GM18507 (cell line): ENCODE measurements at places on chromosomes 2 and 18.
A peak's percentile ranks its signal among the peaks of the same experiment; 100 is the strongest.

DNA sequence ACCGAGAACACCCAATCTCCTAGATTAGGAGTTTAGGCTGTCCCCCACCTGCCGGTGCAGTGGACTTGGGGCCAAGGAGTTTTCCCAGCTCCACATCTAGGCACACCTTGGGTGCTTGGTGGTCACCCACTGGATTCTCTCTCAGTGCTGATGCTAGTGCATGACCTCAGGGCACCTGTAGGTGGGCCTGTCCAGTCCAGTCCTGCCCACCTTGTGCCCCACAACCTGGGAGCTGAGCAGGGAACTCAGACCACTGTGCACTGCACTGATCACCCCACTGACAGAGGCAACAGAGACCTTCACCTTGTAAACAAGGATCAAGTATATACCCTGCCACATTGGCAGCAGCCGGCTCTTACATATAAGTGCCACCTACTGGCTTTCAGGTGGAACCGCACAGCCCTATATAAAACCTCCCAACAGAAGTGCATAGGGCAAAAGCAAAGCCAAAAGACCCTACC, 12.7 kb upstream of the CDH19 start:
- DNase-seq, result no peak

DNA sequence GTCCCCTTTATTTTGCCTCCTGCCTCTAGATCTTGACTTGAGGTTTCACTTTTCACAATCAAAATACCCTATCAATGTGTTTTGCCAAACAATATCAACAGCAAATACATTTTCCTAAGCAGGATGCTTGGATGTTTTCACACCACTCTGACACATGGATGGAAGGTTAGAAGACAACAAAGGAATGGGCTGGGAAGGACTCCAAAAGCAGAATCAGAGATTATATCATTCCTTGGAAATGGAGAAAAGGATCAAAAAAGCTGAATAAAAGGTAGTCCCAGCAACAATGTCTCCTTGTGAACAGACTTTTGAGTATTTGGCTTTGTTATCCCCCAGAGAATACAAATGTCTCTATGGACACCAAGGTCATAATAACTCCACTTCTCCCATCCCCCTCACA, 170.8 kb downstream of the ETAA1 start:
- no peak for DNase-seq

GRCh38 chr2:75140288-75140687, 59.0 kb downstream of the TACR1 start:
- no peak for DNase-seq

DNA sequence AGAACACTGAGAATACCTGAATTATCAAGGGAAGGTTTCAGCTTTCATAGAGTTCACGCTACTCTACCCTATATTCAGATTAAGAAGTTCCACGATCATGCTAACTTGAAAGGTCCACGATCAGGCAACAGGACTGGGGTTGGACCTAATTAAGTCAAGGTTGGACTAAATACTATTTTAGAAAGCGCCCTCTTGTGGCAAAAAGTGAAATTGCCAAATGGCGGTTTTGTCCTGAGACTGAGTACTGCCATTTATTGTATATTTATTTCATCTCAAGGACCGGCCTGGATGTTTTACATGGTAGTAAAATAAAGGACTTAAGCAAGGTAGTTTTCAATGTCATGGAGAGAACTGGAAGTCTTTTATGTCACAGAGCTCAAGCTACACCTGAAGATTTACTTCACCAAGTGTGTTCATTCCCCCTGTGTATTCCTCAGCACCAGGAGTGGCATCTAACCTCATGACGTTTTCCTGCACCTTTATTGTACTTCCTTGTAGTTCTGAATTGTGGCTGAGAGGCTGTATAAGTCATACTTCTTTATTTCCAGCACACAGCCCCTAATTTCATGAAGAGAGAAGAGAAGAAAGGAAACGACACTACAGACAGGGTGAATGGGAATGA, 56.8 kb downstream of the SRD5A2 start:
- peak; percentile 2 for DNase-seq

DNA sequence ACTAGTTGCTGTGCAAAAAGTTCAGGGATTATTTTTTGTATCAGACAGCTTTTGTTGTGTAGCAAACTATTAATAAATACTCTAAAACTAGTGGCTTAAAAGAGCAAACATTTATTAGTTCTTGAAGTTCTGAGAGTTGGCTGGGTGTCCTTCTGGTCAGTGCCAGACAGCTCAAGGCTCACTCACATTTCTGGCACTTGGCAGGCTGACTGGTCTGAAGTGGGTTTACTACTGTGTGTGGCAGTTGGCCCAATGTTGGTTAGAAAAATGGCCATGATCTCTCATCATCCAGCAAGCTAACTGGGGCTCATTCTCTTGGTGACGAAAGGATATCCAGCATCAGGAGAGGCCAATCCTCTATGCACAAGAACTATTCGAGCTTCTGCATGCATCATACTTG, 71.4 kb upstream of the ZNF385B start:
- DNase-seq, result no peak

DNA sequence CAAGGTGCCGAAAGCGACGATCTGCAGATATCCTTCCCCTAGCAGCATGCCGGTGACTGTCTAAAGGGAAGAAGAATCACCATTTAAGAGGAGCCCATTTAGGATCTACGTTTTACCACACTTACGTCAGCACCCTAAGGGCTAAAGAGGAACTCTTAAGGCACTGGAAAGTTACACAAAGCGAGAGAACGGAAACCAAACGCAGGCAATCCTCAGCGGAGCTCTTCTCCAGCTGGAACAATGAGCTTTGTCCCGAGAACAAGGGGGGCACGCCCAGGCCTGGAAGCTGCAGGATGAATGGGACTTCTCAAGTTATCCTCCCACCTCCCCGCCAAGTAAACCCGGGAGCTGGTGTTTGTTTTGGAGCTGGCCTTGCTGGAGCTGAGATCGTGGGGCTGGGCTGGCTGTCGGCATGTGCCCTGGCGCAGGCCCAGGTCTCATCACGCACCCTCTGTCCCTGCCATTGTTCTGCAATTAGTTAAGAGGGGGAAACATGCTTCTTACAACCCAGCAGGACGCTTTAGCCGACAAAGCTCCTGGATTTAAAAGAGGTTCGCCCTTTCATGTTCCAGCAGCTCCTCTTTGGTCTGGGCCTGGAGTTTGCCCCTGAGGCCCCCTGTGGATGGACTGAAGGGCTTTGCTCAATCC, 36.4 kb downstream of the PXDN start:
- DNase-seq, result no peak

DNA sequence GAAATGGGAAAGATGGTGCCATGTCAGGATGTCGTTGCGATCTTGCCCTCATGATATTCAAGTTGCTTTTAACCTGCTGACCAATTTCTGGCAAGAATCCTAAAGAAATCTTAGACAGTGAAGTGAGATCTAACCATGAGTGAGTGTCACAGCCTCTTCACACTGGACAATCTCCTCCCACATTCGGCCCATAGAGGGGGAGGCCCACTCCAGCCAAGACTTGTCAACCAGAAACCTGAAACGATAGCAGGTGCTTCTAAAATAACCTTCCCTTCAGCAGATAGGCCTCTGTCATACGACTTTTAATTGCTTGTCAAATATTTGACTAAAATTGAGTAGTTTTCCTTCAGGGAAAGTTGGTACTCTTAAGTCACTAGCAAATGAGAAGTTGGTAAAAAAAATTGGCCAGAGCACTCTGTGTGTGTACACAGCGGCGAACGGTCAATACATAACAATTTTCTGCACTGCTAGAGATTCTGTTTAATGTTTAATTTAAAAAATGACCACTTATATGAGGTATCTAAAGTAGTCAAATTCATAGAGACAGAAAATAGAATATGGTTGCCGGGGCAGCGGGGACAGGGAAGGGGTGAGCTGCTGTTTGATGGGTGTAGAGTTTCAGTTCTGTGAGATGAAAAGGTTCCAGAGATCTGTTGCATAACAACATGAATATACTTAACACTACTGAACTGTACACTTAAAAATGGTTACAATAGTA, 110.2 kb downstream of the VAPA start:
- no peak for DNase-seq

- DNase-seq, result no peak
These were observed 86.8 kb upstream of the HS6ST1 start for GRCh38 chr2:128405467-128405900.

- DNase-seq, result no peak
These were observed 16.2 kb downstream of the SS18 start for GRCh38 chr18:26074246-26074645.

GRCh38 chr2:63257473-63257872, 206.8 kb downstream of the OTX1 start:
- no peak for DNase-seq

GRCh38 chr2:143975216-143975615, 544.7 kb downstream of the ZEB2 start:
- no peak for DNase-seq

DNA sequence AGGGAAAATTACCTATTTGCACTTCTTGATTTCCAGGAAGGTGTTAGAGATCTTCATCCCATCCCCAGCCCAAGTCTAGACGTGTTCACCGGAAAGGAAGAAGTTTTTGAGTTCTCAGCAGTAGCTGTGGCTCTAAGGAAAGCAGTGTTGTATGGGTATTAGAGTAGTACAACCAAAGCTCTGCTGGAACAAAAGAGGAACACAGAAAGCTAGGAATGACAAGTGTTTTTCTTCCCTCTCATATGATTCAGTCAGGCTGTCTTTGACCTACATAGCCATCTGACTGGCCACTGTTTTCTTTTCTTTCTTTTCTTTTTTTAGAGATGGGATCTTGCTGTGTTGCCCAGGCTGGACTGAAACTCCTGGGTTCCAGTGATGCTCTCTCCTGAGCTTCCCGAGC, 82.7 kb upstream of the SLC39A10 start:
- no peak for DNase-seq

GRCh38 chr2:8509621-8510020, 172.2 kb upstream of the ID2 start:
- no peak for DNase-seq

- DNase-seq, result no peak
These were observed 31.3 kb downstream of the OSBPL1A start for GRCh38 chr18:24366328-24366727.

GRCh38 chr2:121377646-121378045, 92.6 kb upstream of the TFCP2L1 start:
- DNase-seq, result no peak

DNA sequence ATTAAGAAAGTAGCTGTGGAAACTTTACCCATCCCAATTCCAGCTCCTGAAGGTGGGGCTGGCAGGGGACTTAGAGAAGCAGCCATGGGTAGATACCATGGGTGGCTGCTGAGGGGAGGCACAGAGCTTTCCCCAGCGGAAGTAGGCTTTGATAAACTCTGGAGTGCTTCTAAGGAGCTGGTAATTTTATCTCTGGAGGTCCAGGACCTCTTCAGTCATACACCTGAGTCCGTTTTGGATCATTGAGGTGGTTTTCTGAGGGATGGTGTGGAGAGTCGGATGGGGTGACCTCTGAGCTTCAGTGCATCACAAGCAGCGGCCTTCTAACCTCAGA, 36.7 kb upstream of the BMP10 start:
- DNase-seq, result no peak

GRCh38 chr2:122255924-122256323, 500.5 kb downstream of the TSN start:
- no peak for DNase-seq

DNA sequence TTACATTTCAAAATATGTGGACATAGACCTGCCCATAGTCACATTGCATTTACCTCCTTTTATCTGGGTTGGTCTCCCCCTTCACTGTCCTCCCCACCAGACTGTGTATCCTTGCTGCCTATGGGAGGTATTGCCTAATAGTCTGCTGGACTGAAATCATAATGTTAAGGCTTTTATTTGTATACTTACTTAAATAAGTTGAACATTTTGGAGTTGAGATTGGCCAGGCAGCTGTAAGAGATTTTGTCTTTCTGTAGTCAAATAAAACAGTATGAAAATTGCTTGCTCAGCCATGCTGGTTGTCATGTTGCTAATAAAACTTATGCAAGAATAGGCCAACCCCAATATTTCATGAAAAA, 280.9 kb downstream of the PTPRM start:
- DNase-seq, result no peak

DNA sequence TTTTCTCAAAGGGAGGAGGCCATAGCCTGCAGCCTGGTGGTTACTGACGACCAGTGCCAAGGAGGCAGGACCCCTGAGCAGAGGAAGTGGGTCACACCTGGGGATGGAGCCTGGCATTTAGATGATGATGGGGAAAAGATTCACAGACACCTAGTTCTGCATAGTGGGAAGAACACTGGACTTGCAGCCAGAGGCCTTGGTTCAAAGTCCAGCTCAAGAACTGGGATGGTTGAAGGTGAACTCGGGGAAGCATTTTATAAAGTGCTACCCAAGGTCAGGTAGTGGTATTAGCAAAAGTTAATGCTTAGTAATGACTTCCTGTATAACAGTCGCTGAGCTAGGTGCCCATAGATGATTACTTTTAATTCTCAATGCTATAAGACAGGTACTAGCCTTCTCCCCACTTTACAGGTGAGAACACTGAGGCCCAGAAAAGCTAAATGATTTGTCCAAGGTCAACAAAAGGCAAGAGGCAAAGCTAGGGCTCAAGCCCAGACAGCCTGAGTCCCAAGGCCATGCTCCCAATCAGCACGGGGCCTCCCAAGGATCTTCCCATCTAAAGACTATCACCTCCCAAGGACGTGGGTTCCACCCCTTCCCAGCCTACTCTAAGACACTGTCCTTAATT, 134.4 kb downstream of the TNS1 start:
- DNase-seq, result no peak

DNA sequence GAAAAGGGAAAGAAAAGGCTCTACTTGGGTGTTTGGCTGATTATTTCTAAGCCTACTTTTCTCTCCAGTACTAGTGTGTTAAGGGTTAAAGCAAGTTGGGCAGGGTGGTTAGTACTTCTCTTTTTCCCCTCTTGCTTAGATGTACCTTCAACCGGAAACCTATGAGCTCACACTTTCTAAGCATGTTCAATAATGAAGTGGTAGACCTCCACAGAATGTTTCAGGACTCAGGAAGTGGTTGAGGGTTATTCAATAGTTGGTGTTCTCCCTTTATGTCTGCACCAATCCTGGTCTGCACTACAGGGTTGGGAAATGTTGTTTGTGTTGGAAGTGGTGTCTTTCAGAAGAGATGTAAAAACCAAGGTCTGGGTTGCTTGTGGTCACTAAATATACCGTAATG, 137.1 kb downstream of the ZEB2 start:
- DNase-seq, result peak; percentile 35
